ENCODE measurements at places on chromosomes 12 and 14.

DNA sequence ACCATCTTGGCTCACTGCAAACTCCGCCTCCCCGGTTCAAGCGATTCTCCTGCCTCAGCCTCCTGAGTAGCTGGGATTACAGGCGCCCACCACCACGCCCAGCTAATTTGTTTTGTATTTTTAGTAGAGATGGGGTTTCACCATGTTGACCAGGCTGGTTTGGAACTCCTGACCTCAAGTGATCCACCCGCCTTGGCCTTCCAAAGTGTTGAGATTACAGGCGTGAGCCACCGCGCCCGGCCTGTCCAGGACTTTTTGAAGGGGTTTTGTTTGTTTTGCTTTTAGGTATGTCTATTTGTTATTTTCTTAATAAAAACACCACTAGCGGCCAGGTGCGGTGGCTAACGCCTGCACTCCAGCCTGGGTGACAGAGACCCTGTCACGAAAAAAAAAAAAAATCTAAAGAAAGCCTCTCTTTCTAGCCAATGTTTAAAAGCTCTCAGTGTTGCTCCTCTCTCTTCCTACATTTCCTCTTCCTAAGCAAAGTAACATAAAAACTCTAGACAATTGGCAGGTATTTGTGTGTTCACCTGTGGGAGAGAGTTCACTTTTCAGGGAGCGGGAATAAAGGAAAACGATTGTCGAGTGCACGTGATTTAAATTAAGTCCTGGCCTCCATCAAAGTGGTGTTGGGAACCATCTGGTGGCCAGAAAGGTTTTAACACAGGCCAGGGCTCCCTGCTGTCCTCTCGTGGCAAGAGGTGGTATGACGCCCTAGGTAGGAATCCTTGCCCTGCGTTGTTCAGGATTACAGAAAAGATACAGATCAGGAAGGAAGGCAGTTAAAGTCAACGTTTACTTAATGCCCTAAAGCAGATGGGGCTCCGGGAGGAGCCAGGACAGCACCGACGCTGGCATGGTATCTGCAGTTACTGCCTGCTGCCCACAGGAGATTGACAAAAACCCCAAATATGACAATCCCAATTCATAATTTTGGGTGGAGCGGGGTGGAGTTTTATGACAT is 36.2 kb upstream of the ATP23 start:
- peak; percentile 85 for DNase-seq

- no peak for DNase-seq
Observed at GRCh38 chr12:3292677-3293412, 198.2 kb upstream of the PRMT8 start.

- DNase-seq = peak; percentile 71
Observed at GRCh38 chr12:14774906-14775635, 28.2 kb downstream of the WBP11 start.

GRCh38 chr14:36035675-36036074 is 140.8 kb downstream of the PTCSC3 start:
- no peak for DNase-seq

GRCh38 chr12:110916295-110916875 is 4.0 kb downstream of the MYL2 start:
- DNase-seq = peak; percentile 61

DNA sequence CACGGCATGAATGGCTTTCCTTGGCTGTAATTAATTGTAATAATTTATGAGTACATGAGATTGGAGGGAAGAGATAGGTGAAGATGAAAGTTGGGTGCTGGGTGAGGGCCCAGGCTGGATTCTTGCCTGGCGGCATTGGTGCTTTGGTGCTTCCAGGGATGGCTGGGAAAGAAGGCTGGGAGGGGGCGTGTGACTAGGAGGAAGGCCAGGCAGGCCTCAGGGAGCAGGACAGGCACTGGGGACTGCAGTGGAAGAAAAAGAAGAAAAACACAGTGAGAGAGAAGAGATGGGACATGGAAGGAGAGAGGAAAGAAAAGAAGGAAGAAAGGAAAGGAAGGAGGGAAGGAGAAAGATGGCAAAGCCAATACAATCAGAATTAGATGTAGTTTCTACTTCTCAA is 3.7 kb downstream of the HOXC9 start:
- no peak for DNase-seq

- peak; percentile 44 for DNase-seq
Observed at GRCh38 chr14:78933948-78934524, 763.9 kb downstream of the NRXN3 start.

GRCh38 chr12:103647267-103647666 is 60.2 kb downstream of the STAB2 start:
- peak; percentile 97 for DNase-seq

- DNase-seq = no peak
Observed at GRCh38 chr14:87908550-87908949, 84.4 kb downstream of the GALC start.

GRCh38 chr12:105742567-105742874 is 396.2 kb downstream of the NUAK1 start:
- DNase-seq = no peak

DNA sequence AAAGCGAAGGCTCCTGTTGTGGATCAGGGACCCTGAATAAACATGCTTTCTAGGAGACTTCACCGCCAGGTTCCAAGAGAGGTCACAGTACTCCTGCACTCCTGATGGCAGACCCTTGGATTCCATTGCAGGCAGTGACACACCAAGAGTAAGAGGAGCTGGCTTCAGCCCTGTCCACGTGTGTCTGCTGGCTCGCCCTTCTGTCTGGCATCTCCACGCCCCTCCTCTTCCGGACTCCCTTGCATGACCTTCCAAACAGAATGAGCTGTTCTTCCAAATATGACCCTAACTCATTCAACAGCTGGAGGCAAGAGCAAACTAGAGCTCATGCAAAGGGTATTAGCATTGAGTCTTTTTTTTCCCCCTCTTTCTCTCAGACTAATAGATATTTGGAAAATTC is 233.0 kb upstream of the PLEKHG7 start:
- peak; percentile 33 for DNase-seq

DNA sequence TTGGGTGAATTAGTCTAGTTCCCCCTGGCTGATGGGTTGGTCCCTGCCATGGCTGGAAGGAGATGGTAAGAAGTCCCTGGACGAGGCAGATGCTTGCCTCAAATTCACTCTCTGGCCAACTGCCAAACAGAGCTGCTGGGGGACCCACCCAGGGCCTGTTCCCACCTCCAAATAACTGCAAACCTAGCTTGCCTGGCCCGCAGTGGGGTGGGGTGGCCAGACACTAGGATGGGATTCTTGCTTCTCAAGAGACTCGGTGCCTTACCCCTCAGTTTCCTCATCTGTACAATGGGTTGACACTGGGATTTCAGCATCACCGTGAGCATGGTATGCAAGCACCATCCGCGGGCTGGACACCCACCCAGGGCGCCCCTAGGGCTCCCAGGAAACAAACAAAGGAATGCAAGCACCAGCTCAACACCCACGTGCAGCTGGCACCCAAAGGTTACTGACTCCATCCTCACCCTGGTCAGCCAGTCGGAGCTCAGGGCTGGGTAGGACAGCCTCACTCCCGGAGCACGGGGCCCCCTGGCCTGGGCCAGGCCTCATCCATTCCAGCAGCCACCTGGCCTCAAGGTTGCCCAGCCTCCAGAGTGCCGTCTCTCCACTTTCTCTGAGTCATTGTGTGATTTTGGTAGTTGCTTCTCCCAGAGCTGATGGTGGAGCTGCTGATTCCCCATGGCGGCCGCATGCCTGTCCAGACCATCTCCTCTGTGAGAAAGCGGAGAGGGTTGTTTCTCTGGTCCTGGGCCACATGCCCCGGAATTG is 205.2 kb upstream of the RTL1 start:
- no peak for DNase-seq

GRCh38 chr12:99121546-99121945 is 476.5 kb downstream of the APAF1 start:
- no peak for DNase-seq

DNA sequence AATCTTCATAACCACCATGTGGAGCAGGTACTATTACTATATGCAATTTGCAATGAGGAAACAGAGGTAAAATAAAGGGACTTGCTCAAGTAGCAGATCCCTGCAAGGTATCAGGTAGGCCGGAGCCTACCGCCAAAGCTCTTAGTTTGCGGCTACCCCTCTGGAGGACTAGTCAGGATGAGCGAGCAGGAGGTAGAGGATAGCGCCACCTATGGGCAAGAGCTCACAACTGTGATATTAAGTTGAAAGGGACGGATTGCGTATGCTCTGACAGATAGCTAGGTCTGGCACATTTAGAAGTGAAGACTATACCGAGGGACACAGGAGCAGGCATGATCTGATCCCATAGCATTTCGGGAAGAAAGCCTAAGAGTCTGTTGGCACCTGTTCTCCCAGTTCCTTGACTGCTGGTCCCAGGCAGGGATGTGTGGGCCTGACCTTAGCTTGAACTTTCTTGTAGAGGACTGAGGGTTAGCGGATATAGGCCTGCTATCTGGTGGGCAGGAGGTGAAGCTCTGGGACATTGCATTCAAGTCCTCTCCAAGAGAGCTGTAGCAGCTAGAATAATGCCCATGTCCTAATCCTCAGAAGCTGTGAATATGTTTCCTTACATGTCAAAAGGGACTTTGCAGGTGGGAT is 48.0 kb downstream of the SLC17A8 start:
- peak; percentile 38 for DNase-seq

DNA sequence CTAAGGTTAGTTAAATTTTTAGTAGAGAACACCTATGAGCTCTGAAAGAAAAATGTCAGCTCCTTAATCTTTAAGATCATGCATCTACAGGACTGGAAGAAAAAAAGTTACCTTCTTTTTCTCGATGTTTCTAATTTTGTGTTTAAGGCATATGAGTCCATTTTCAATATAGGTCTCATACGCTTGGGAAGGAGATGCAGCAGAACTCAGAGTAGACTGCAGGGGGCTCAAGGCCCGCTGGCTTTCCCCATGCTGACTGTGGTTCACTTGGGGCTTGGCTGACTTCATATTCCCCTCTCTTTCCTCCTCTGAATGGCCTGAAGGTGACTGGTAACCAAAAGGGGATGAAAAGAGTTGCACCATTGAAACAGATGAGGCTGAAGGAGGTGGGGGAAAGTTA is 1.5 kb downstream of the CAPRIN2 start:
- peak; percentile 47 for DNase-seq

GRCh38 chr14:85974602-85975001 is 444.7 kb downstream of the FLRT2 start:
- no peak for DNase-seq

DNA sequence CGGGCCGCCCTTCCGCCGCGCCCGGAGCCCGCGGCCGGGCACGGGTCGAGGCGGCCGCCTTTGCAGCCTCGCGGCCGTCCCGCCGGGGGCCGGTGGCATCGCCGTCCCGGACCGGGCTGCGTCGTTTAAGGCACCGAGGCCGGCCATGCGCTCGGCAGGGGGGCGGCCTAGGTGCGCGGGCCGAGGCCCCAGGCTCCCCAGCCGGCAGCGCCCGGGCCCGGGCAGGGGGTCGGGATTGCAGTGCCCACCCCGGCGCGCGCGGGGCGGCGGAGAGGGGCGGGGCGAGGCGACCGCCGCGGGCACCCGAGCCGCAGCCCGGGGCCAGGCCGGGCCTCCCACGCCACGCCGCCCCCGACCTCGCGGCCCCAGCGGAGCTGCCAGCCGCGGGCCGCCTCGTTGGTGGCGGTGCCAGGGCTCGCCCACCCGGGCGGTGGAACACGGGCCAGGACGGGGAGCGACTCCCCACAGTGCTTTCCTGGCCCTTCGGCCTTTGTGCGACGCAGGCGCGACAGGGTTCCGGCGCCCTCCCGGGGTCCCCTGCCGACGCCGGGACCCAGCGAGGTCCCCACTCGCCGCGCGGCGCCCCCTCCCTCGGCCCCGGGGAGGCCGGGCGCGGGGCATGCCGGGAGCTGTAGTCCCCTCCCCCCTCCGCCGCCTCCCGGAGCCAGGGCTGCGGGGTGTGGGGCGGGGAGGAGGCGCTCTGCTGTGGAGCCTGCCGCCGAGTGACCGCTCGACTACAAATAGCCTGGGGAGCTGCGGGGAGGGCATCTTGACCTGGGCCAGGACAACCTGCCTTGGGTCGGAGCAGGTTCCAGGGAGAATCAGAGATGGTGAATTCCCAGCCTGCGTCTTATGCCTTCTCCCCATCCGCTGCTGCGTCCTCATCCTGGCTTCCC is 769 bp downstream of the FKBP4 start:
- DNase-seq = peak; percentile 59

GRCh38 chr12:18428416-18428815 is 167.1 kb downstream of the PIK3C2G start:
- DNase-seq = no peak

- no peak for DNase-seq
Observed at GRCh38 chr14:94697773-94698556, 71.9 kb downstream of the GSC start.

DNA sequence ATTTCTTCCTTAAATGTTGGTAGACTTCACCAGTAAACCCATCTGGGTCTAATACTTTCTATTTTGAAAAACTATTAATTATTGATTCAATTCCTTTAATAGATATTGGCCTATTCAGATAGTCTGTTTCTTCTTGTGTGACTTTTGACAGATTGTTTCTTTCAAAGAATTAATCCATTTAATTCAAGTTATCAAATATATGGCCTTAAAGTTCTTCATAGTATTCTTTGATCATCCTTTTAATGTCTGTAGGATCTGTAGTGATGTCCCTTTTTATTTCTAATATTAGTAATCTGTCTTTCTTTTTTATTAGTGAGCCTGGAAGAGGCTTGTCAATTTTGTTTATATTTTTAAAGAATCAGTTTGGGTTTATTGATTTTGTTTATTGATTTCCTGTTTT is 190.0 kb downstream of the SLC38A4 start:
- DNase-seq = no peak

- DNase-seq = peak; percentile 31
Observed at GRCh38 chr14:82720946-82721345, 1187.3 kb upstream of the SEL1L start.

GRCh38 chr14:75896341-75896740 is 85.5 kb downstream of the TGFB3 start:
- no peak for DNase-seq

DNA sequence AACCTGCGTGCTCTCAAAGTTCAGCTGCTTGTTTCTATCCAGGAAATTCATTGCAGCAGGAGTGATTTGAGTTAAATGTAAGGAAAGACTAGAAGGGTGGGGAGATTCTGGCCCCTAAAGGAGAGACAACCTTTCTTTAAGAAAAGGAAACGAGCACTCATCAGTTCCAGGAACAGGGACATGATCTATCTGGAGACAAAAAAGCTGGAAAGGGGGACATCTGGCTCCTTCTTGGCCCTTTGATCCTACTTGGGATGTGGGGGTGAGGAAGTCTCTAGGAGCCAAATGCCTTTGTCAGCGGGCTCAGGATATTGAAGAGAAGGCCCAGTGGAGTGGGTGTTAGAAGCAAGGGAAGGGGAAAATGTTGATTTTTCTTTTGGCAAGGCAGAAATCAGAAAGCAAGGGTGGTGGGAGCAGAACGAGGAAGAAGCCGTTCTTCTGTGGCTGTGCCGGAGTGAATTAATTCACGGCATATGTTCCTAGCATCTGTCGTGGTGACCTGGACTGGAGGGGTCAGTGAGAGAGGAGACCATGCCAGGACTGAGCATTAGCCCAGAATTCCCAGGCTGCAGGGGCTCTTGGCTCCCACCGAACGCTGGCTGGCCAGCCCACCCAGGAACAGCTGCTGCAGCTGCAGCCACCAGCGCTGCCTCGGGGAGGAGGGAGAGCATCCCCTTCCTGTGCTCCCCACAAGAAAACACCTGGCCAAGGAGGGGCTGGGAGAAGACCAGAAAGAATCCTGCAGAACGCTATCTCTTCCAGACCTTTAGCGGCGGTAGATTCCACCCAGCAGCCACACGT is 62.8 kb upstream of the GPATCH2L start:
- DNase-seq = no peak
